Daoy (cell line): ENCODE measurements at places on chromosomes 13 and 19.

DNA sequence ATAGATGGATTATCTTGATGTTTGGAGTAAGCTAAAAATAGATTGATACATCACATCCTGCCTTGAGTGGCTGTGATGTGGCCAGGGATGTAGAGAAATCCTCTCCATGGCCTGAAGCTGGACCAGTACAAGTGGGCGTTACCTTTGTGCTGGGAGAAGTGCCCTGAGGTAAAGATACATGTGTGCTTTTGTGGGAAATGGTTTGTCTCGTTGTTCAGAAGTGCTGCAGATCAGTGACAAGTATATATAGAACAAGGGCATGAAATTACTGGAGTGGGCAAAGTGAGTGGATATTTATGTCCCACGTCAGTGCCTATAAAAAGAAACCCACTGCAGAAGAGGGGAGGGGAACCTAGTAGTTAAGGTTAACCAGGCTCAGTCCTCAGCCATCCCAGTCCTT, 12.2 kb upstream of the ZNF304 start:
- no peak for DNase-seq

DNA sequence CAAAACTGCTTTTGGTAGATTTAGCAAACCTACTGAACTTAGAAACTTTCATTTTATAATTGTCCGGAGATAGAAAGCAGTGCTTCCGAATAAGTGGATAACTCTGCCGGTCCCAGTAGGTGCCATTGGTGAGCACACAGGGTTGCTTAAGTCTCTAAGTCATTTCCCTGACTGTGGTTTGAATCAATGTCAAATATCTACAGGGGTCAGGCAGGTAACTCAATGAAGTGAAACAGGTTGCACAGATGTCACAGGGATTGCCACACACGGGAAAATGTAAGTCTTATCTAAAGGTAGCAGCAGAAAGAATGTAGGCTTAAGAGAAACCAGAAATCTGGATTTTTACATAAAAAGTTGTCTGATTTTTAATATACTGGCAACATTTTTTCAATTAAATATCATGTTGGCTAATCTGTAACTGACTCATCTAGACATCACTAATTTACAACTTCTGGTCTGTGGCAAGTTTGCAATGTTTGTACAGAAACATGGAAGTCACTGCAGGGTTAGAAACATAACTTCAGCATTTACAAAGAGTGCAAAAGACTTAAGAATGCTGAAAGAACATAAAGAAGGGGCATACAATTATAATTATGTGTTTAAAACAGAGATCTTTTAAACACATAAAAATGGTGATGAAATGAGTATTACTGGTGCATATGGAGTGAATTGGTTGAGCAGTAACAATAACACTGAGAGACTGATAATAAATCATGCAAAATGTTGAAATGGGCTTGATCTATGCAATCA, 14.3 kb upstream of the LRRC63 start:
- no peak for DNase-seq

DNA sequence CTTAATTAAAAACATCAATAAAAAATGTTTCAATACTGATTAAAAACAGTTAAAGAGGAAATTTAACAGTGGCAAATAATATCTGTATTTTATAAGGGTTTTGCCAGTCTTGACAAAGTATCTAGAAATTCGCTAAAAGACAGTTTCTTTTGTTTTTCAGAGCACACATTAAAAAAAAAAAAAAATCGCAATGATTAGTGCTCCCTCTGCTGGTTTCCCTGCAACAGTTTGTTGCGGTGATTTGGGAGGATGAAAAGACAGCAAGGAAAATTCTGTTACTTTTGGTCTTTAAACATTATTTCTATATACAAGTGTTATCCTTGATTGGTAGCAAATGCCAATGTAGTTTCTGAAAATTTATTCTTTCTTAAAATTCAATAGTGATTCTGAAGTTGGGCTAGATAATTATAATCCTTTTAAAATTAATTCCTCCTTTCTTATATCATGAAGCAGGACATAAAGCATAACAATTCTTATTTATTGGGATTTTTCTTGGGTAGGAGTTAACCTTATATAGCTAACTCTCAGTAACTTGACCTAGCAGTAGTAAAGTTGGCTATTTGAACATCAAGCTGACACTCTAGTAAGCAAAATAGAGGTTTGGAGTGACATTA, 23.1 kb upstream of the SPRY2 start:
- DNase-seq = no peak

GRCh38 chr19:29372091-29372415, 153.7 kb upstream of the VSTM2B start:
- DNase-seq = no peak
